NCI-H1048 (cell line): ENCODE measurements at places on chromosomes 16 and 17.
A peak's percentile ranks its signal among the peaks of the same experiment; 100 is the strongest.

GRCh38 chr16:58020628-58021521 is 4.7 kb upstream of the MMP15 start:
- no peak for DNase-seq

- no peak for DNase-seq
Measured at GRCh38 chr16:75774197-75774596, 47.9 kb upstream of the CPHXL start.

- DNase-seq: no peak
Measured at GRCh38 chr17:9363440-9364350, 211.9 kb downstream of the STX8 start.

GRCh38 chr17:29116804-29117753 is 63.1 kb downstream of the MYO18A start:
- peak; percentile 52 for DNase-seq

GRCh38 chr16:12210258-12210880 is 233.8 kb downstream of the SNX29 start:
- DNase-seq: no peak

DNA sequence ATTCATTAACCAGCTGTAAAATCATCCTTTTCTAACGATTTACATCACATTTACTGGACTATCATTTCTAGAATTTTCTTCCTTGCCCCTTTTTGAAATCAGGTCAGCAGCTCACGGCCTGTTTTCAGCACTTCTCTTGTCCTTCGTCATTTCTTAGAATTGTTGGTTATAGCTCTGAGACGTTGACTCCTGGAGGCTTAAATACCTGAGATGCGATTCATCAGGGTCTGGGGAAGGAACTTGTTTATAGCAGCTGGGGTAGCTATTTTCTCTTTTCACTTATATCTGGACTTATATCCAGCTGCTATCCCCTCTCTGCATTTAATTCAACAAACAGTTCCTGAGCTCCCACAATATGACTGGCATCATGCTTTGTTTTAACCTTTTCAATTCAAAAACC is 338.7 kb upstream of the TNRC6C start:
- DNase-seq: no peak

GRCh38 chr16:46573008-46573833 is 48.0 kb downstream of the SHCBP1 start:
- DNase-seq: no peak

- DNase-seq: no peak
Measured at GRCh38 chr17:21381076-21381706, 5.0 kb downstream of the KCNJ12 start.

DNA sequence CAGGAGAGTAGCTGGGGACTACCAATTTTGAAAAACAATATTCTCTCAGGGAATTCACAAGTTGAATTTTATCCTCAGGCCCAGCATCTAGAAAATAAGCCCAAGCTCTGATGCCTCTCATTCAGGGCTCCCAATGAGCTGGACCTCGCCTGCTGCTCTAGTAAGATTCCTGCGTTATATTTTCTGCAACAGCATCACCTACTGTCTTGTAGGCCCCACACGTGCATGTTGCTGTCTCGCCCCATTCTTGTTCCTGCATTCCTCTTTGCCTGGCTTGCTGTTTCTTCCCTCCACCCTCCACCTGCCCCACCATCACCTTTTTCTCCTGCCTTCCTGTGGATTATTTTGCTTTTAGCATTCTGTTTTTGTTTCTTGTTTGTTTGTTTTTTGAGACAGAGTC is 8.3 kb upstream of the ST6GALNAC2 start:
- DNase-seq: no peak

- DNase-seq: no peak
Measured at GRCh38 chr17:72463287-72464102, 342.7 kb downstream of the SOX9 start.

- no peak for DNase-seq
Measured at GRCh38 chr17:64125937-64126336, 4.0 kb downstream of the ERN1 start.
